Hippocampal formation (tissue), 2 donors: ENCODE measurements at places on chromosomes 16 and 17.

GRCh38 chr17:47802341-47803022, 19.1 kb downstream of the OSBPL7 start:
- no peak for DNase-seq

- peak; percentile 86 for DNase-seq
Measured at GRCh38 chr17:81911277-81911961, at the start of gene PCYT2. PCYT2 (minus strand) TSS chr17:81911399; CDS start chr17:81911355, 44 bp downstream.

DNA sequence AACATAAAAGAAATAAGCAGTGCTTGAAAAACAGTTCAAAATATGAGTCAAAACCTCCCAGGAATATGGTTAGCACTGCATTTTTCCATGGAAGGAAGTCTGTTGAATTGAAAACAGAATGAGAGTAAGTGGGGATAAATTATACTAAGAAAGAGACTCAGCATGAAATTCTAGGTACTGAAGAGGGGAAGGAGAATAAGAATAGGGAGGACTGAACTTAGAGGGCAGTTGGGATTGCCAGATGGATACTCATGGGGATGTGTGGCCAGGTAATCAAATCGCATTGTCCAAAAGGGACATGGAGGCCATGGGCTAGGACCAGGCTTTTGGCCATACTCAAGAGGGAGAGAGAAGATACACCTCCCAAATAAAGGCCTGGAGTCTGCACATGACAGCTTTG, 247.9 kb downstream of the CDH13 start:
- DNase-seq, result no peak

DNA sequence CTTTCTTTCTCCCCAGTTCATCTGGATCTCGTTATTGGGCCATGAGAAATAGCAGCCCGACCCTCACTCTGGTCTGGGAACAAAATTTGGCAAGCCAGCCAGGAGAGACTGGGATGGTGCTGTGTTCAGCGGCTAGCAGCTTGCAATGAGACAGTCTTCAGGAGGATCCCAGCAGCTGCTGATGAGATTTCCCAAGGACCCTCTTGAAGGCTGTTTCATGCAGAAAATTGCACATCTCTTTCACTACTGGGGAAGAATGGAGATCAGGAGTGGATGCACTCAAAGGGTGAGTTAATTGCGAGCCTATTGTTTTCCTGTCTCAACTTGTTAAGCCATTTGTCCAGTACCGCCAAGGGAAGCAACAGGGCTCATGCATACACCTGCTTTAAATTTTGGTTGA, 5.5 kb upstream of the COIL start:
- no peak for DNase-seq

- no peak for DNase-seq
Measured at GRCh38 chr17:43983515-43984411, 20.7 kb upstream of the NAGS start.

DNA sequence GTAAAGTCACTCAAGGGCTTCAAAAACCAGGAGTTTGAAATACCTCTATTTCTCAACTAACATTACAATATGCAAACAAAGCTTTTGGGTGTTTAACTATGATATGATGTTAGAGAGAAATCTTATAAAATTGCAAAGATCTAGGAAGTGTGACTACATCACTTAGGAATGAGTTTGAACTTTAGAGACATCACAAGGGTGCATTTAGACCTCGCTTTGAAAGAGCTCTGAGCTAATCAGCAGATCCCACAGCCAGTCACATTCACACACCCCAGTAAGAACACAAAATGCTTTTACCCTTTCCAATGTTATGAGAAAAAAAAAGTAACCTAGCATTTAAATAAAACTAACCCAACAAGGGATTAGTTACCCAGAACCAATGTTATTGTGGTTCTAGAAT, 45.2 kb downstream of the HYDIN start:
- DNase-seq, result no peak

DNA sequence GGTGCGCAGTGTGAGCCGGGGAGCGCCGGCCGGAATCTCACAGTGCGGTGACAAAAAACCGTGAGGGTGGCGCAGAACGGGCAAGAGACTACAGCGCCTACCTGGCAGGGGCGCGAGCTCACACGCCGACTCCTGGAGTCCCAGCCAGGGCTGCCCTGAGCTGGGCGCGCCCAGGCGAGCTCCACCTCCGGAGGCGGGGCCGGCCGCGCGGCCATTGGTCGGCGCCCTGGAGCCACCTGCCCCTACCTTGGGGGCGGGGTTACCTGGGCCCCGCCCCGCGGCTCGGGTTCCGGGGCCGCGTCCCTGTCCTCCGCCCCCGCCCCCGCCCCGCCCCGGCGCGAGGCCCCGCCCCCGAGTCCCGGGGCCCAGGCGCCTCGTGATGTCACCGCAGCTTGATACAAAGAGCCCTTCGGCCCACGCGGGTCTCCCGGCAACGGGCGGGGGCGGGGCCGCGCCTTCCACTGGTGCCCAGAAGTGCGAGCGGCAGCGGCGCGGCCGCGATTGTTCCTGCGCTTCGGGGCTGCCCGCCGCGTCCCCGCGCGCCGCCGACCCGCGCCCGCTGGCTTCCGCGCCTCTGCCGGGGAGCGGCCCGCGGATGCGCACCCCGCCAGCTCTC, 96.3 kb downstream of the RAB11FIP4 start:
- peak; percentile 82 for DNase-seq

DNA sequence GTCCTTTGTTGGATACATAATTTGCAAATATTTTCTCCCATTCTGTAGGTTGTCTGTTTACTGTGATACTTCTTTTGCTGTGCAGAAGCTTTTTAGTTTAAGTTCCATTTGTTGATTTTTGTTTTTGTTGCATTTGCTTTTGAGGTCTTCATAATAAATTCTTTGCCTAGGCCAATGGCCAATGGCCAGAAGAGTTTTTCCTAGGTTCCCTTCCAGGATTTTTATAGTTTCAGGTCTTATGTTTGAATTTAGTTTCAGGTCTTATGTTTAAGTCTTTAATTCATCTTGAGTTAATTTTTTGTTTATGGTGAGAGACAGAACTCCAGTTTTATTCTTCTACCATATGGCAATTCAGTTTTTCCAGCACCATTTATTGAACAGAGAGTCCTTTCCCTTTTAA, 90.1 kb upstream of the GOT2 start:
- DNase-seq, result no peak

- peak; percentile 71 for DNase-seq
Measured at GRCh38 chr17:2396568-2397246, 4.2 kb downstream of the MNT start.

DNA sequence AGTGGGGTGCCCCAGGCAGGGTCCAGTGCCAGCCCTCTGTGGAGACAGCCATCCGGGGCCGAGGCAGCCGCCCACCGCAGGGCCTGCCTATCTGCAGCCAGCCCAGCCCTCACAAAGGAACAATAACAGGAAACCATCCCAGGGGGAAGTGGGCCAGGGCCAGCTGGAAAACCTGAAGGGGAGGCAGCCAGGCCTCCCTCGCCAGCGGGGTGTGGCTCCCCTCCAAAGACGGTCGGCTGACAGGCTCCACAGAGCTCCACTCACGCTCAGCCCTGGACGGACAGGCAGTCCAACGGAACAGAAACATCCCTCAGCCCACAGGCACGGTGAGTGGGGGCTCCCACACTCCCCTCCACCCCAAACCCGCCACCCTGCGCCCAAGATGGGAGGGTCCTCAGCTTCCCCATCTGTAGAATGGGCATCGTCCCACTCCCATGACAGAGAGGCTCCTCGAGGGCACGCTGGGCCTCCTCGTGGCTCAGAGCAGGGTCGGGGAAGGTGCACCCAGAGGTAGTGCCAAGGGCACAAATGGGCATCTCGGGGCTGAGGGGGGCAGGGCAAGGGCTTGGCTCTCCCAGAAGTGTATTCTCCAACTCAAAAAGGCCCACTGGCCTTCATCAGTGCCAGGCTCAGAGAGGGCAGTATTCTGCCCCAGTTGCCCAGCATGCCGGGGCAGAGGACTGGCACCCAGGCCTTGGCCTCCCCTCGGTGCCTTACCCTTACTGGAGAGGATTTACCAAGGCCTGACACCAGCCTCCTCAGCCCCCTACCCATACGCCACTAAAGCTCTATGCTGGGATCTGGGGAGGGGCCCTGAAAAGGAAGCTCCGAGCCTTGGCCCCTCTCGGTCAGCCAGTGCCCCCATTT, at the start of gene CDH5:
Gene CDH5 (plus strand): TSS at position 259 of the 867 bp plus-strand sequence. CDS start 12,647 bp downstream, outside the sequence.
- no peak for DNase-seq

- DNase-seq, result peak; percentile 86
Measured at GRCh38 chr16:977081-977701, 4.4 kb upstream of the SOX8 start.

GRCh38 chr17:75587675-75588595, at the start of gene MYO15B:
MYO15B (plus strand) TSS chr17:75587800; CDS start chr17:75588058, 258 bp downstream.
- DNase-seq, result peak; percentile 65

DNA sequence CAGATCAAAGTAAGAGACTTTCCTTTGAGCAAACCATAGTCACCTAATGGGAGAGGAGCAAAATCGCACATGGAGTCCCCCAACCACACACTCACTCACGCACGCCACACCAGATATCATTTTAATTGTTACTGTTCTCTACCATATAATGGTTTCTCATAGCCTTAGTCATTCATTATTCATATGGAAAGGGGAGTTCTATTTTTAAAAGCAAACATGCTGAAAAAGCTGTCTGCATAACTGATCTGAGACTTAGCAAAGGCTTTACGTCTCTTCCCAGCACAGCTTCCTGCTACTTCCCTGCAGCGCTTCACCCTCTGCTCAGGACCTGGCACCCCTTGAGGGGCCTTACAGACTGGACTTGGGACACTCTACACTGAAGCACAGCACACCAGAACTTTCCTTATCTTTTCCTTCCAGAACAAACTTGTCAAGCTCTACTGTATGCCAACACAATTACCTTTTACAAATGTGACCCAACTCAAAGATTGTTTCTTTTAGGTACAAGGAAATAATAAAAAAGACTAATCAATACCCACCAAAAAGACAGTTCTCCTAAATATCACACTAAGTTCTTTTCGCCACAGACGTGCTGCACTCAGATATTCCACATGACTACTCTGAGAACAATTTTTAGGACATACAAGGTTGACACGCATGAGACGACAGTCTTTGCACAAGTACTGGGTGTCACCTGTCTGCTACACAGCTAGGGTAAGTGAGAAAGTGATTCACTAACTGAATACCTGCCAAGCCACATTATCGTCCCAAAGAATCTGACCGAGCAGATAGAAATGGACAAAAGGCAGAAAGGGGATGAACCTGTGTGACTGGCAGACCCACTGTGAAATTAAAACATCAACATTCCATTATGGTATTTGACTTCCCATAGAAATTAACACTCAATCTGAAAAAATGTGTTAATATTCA, 21.5 kb downstream of the SRP68 start:
- no peak for DNase-seq

- no peak for DNase-seq
Measured at GRCh38 chr17:37759014-37759637, 14.3 kb upstream of the HNF1B start.

DNA sequence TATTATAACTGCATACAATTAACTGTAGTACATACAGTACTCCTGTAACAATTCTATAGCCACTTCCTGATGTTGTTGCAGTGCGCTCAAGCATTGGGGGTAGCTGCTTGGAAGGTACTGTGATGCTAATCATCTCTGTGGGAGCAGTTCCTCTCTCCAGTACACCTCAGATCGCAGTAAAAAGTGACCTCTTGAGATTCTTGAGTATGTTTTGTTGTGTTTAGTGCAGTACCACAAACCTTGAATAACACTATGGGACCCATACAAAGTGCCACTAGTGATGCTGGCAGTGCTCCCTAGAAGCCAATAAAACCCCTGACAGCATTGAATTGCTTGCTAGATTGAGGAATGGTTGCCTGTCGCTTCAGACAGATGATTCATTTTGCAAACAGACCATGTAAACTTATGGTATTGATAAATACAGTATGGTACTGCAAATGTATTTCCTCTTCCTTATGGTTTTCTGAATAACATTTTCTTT, 193.0 kb downstream of the SPECC1 start:
- DNase-seq, result no peak

DNA sequence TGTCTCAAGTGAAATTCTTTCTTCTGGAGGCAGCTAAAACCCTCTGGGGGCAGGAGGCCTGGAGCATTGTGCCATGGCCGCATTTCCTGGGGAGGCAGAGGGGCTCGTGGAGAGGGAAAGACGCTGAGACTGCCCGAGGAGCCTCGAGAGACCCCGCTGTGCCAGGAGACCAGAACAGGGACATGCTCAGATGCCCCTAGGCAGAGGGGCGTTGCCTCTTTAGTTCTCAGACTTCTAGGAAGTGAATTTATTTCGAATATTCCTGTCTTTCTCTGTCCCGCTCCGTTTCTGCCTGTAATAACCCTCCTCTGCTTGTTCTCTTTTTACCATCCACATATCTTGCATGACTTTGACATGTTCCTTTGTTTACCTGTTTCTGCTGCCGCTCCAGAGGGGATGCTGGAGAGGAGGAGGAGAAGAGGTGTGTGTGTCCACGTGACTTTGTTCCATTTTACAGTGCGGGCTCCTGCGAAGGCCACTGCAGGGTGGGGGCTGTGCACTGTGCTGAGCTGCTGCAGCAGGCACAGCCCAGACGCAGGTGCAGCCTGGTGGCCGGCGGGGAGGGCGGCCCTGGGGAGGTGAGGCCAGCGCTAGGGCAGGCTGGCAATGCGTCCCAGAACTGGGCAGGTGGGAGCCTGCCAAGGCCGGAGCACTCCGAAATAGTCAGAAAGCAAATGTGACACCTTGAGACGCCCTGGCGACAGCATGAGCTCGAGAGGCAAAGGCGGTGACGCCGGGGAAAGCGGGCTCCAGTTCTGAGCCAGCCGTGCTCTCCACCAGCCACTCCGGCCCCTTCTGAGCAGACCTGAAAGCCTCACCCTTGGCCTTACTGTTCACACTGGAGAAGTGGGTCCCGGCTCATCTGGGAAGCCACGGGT, 29.9 kb downstream of the CIBAR2 start:
- no peak for DNase-seq

DNA sequence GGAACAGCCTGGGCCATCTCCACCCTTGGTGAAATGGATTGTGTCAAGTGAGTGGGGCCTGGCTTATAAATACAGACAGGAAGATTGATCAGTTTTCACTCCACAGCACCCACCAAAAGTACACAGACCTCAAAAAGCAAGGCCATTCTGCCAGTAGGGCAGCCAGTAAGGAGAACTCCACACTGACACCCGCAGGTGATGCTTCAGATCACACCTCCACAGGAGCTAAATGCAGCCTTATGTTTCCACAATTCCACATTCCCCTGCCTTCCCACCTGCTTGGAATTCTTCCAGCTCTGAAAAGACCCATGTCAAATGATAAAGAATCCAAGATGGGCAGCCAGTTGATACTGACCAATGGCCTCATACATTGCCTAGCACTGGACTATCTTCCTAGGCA, 191.1 kb downstream of the ZFHX3 start:
- no peak for DNase-seq

GRCh38 chr17:79745641-79746105, 14.9 kb downstream of the ENPP7 start:
- no peak for DNase-seq

DNA sequence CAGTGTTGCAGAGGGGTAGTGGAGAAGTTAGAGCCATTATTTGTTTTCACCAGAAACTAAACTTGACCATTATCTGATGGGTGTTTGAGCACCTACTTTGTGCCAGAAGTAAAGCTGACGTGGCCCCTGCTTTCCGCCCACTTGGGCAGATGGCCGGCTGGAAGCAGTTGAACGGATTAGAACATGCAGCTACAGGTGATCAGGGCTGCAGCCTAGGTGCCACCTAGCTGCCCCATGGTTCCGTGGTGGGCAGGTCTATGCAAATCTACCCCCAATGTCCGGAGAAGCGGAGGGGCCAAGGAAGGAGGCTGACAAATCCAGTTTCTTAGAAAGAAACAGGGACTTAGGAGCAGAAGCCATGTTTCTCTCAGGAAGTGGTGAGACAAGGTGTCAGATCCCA, 62.7 kb downstream of the B9D1 start:
- DNase-seq, result no peak

GRCh38 chr16:67773099-67773498, 33.3 kb downstream of the RANBP10 start:
- DNase-seq, result no peak
